ENCODE measurements at places on chromosomes 11 and 22. TPM values are rescaled to one million over a fixed set of nuclear protein-coding genes. Genes with fewer than 3 reads are reported as not detected.

PTGDR2 gene
- total RNA-seq = 0.29 TPM

FTH1 gene
- total RNA-seq = 518 TPM

OR8K5 gene
- total RNA-seq = not detected

GRIK4 gene
- total RNA-seq = 0.06 TPM

GP1BB gene
- total RNA-seq = not detected

DGCR6 gene
- 1.1 TPM for total RNA-seq

KRTAP5-11 gene
- total RNA-seq = not detected

SH3BP1 gene
- 25.0 TPM for total RNA-seq

All from epithelial cell of proximal tubule (primary cell).